Stimulated activated CD8-positive, alpha-beta memory T cell treated with anti-CD3 and anti-CD28 coated beads, Interleukin-7, amount 100 ng/mL, for 4 hours (primary cell): ENCODE measurements at places on chromosomes 12 and 14.

DNA sequence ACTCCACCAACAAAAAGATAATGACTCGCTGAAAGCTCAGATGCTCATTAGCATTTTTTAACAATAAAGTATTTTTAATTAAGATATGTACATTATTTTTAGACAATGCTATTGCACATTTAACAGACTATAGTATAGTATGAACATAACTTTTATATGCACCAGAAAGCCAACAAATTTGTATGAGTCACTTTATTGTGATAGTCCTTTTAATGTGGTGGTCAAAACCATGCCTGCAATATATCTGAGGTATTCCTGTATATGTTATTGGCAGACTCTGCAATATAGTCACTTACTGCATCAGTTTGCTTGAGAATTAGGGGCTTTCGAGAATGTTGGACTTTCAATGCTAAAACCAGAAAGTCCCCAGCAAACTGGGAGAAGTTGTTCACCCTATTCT, 51.7 kb upstream of the CCDC196 start:
- no peak for DNase-seq

DNA sequence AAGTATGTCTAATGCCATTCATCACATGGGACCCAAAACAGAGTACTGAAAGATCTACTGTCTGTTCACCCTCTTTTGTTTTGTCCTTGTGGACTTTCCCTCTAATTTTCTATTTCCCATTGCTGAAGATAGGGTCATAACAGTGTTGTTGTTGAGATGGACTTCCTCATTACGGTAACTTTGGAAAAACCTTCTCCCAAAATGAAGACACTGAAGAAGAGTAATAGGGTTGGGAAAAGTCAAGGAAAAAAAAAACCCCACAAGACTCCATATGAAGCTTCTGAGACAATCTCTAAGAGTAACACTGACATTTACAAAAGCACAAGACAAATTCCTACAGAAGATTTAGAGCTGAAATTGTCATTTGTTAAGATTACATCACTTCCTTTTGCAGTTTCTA, 36.7 kb downstream of the EXOC5 start:
- no peak for DNase-seq

- DNase-seq, result no peak
Measured at GRCh38 chr12:108685469-108686260, 45.7 kb downstream of the CORO1C start.

DNA sequence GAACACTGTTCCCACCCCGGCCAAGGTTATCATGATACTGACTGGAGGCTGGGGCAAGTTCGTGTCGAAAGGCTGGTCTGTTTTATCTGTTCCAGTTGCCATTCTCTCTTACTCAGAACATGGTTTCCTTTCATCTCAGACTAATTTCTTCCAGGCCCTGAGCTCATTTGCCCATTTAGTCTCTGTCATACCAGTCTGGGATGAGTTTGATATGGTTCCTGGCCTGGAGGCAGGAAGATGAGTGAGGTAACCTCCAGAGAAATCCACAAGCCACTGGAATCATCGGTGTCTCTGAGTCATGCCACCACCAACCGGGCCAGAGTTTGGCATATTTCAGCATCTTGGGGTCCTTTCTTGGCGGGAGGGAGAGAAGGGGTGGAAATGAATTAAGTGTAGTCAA, 114.7 kb downstream of the NTF3 start:
- no peak for DNase-seq

GRCh38 chr14:20197459-20197858, 6.8 kb downstream of the OR11G2 start:
- DNase-seq, result no peak

DNA sequence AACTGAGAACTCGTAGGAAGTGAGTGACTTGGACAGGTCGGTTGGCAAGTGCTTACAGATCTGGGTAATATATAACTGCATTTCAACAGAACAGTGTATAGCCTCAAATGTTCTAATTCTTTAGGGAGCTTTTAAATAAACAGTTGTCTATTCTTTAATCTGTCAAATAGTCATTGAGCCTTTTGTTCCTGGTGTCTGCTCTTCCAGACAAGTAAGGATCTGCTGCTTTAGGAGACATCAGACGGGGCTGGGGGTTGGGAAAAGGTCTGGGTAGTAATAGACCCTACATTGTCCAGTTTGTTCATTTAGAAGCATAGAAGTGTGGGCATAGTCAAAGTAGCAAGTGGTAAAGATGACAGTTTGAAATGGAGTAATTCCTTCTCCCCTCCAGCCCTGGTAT, 2.0 kb downstream of the PTPN11 start:
- DNase-seq, result no peak

DNA sequence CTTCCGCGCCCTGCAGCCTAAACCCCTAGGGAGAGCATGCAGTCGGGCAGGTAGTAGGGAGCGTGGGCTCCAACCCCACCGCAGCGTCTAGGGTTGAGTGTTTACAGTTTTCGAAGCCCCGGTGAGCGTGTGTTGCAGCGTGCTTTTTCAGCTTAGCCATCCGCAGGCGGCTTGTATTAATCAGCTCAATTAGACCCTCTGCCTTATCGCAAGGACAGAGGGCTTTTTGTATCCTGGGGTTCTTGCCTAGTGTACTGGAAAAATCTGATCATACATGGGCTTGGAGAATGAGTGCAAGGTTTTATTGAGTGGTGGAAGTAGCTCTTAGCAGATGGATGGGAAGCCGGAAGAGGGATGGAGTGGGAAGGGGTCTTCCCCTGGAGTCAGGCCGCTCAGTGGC, 44.4 kb upstream of the GNG2 start:
- DNase-seq, result no peak

DNA sequence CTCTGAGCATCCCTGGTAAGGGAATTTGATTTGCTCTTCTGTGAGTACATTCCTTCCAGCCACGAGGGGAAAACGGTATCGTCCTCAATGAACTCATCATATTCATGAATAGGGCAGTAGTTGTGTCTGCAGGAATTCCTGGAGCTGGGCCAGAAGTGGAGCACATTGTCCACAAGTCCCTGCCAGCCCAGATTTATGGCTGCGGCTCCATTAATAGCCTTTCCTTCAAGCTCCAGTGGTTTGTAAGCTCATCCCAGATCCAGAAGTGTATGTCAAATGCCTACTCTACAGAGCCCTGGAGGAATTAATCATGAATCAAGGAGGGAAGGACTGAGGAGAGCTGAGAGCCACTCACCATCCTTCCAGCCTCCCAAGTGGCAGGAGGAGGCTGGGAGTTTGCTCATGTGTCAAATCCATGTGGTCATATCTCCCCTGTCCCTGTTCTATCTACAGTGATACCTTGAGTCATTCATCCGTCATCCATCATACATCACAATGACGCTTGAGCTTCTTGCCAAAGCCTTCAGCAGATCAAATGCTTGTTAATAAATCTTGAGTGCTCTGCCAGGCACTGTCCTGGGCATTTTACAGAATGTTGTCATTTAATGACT, 65.5 kb downstream of the SVOP start:
- no peak for DNase-seq

- DNase-seq, result no peak
Measured at GRCh38 chr12:26118308-26118707, 6.5 kb downstream of the BHLHE41 start.

DNA sequence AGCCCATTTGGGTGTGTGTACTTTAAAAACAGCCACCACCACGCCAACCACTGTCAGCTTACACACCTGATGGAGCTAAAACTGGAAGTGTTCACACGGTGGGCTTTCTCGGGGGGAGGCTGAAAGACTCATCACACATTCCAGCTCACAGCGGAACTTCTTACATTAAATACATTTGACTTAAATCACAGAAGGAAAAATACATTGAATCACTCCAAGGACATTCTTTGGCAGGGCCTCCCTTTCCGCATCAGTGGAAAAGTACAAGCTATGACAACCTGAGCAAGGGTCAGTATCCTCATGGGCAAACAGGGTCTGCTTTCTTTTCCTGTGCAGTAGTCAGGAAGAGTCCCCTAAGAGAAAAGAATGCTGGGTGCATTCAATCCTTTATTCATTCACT, 31.0 kb upstream of the TC2N start:
- DNase-seq, result no peak

DNA sequence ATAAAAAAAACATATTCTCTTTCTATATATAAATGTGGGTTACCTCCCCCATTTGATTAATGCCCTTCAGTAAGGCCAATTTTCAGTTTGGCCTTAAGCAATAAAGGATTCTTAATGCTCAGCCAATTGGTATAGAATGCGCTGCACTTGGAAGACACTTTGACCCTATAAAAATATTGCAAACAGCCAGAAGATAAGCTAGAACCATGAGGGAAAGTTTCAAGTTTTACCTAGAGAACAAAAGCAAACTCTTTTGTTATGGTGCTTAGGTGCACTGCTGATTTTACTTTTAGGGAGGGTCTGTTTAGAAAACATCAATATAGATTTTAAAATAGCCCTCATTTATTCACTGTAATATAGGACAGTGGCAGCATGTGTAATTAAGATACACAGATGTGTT, 251.6 kb upstream of the SLC16A7 start:
- no peak for DNase-seq

DNA sequence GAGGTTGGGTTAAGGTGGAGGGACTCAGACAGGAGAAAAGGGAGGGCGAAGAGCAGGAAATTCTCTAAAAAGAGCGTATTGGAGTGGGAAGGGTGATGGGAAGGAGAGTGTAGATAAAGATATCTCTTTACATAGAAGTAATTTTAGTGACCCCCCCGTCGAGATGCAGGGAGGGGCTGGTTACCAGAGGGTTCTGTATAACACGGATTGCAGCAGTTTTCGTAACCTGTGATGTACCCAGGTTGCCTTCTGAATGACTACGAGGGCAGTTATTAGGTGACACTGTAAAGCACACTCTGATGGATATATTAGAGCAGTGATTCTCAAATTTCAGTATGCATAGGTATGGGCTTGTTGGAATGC, 443 bp downstream of the DNAL1 start:
- DNase-seq, result no peak

- DNase-seq, result no peak
Measured at GRCh38 chr12:87305481-87305880, 723.7 kb downstream of the C12orf50 start.

GRCh38 chr12:11765817-11766794, 116.6 kb downstream of the ETV6 start:
- peak; percentile 20 for DNase-seq

DNA sequence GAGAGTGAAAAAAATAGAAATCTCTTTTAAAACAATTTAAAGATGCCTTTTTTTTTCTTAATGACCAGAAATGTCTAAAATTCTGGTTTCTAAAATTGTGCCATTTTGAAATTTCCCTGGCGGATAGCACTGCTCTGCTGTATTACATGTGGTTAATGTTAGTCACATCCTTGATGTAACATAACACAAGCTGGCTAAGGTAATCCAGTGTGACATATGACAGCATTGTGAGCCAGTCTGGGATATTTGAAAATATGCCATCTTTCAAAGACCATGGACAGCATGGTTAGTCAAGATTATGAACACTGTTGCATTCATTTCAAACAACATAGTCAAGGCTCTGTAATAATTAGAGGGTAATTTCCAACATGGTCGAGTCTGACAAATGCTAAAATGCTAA, 133.2 kb downstream of the ALX1 start:
- DNase-seq, result no peak

DNA sequence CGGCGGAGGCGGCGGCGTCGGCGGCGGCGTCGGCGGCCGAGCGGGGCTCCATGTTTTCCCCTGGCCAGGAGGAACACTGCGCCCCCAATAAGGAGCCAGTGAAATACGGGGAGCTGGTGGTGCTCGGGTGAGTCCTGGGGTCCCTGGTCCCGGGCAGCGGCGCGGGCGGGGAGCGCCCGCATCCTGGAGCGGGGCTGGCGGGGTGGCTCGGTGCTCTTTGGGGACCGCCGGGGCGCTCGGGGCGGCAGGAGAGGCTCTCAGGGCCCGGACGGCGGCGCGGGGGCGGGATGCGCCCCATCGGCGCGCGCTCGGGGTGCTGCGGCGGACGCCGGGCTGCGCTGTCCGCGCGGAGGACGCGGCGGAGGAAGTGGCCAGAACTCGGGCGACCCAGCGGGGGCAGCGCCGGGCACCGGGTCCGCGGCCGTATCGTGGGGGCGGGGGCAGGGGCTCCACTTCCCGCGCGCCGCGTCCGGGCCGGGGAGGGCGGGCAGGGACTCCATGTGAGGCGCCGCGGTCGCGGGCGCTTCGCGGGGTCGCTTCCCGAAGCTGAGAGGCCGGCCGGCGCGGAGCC, 485 bp downstream of the PELI2 start:
- peak; percentile 28 for DNase-seq

DNA sequence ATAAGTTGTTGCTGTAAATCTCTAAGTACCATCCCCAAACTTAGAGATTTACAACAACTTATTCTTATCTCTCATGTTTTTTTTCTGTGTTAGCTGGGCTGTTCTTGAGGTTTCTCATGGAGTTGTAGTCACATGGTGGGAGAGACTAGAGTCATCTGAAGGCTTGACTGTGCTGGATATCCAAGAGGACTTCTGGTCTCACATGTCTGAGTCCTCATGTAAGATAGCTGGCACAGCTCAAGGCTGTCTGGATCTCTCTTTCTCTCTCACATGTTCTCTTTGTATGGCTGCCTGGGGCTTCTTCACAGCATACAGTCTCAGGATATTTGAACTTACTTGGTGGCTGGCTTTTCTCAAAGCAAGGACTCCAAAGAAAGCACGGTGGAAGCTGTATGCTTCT, 63.8 kb downstream of the DACT1 start:
- DNase-seq, result no peak

DNA sequence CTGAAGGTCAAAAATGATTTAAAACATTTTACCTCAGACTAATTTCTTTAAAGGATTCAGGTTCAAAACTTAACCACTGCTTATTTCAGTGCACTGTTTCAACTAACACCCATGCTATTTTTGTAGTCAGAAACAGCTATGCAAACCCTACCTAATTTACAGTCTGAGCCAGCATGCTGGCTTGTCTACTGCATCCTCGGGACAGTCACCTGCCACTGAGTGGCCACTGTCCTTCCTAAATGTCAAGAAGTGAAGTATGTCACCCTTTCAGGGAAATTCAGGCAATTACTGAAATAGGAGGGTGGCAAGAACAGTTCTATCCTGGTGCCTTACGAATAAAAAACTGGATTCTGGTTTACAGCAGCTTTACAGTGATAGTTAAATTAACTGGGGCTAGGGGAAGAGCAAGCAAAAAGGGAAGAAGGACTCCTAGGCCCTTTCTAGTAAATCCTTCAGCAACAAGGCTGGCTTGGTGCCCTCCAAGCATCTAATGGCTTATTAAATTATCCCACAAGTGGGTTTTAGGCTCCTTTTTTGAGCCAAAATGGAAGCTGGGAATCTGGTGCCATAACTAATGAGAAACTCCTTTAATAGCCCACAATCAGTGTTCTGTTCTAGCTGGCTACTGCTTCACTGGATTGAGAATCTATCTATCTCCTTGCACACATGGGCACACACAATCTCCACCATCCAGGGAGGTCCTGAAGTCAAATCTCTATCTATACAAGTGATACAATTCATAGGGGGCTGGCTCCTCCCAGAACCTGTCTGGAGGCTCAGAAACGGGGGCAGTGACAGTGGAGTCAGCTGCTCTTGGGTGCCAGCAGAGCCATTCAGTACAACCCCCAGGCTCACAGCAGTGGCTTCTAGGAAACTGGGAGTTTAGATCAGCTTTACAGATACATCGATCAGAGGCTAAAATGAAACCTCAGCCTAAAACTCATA, 43.4 kb downstream of the SH2B3 start:
- no peak for DNase-seq

GRCh38 chr14:65210118-65210821, 108.0 kb upstream of the MAX start:
- DNase-seq, result no peak

- peak; percentile 4 for DNase-seq
Measured at GRCh38 chr14:22231018-22231417, 358.0 kb downstream of the DAD1 start.
